ENCODE measurements at places on chromosomes 16 and 17.
A peak's percentile ranks its signal among the peaks of the same experiment; 100 is the strongest.

- DNase-seq: no peak
Observed at GRCh38 chr17:3511852-3512504, 36.2 kb downstream of the ASPA start.

DNA sequence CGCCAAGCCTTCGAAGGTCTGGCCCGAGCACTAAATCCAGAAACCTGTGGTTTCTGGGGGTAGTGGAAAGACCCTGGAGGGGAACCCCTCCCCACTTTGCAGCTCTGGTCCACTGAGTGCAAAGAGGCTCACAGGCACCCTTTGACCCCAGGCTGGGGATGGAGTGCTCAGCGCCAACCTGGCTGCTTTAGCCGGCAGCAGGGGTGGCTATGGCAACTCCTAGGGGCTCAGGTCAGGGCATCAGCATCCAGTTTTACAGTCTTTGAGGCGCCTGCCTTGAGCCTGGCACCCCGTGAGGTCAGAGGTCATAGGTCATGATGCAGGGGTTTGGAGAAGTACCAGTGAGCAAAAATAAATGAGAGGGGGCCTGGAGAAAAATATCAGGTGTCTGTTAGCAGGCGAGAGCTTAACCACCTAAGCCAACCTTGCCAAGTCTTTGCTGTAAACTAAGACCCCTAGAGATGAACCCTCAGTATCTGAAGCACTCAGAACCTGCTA, 17.9 kb downstream of the CA7 start:
- DNase-seq: no peak

DNA sequence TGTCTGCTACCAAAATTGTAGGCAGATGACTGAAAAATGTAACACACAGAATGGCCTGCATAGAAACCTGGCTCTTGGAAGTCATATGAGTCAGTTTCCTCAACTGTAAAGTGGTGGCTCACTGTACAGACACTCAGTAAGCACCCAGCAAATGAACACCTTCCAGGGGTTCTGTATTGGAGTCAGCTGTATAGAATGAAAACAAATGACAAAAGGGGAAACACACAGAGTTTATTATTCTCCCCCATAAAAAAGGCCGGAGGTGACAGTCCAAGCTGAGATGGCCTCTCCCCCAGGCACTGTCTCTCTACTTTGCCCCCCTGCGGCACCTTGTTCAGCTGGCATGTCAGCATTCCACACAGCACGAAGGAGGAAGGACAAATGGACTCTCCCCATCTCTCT, 6.2 kb upstream of the MEOX1 start:
- no peak for DNase-seq

- DNase-seq: no peak
Observed at GRCh38 chr17:78819402-78819801, 21.2 kb downstream of the USP36 start.

DNA sequence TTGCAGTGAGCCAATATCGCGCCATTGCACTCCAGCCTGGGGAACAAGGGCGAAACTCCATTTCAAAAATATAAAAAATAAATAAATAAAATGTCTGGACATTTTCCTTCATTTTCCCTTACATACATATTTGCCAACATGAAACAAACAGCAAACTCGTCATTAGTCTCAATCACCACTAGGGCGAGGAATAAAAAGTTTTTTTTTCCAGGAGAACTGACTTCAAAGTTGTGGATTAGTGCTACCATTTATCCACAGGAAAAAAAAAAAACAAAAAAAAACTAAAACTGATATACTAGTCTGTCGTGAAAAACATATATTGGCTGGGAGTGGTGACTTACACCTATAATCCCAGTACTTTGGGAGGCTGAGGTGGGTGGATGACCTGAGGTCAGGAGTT, 77.0 kb upstream of the MTMR4 start:
- DNase-seq: no peak

- no peak for DNase-seq
Observed at GRCh38 chr16:77596261-77596660, 126.1 kb upstream of the NUDT7 start.

DNA sequence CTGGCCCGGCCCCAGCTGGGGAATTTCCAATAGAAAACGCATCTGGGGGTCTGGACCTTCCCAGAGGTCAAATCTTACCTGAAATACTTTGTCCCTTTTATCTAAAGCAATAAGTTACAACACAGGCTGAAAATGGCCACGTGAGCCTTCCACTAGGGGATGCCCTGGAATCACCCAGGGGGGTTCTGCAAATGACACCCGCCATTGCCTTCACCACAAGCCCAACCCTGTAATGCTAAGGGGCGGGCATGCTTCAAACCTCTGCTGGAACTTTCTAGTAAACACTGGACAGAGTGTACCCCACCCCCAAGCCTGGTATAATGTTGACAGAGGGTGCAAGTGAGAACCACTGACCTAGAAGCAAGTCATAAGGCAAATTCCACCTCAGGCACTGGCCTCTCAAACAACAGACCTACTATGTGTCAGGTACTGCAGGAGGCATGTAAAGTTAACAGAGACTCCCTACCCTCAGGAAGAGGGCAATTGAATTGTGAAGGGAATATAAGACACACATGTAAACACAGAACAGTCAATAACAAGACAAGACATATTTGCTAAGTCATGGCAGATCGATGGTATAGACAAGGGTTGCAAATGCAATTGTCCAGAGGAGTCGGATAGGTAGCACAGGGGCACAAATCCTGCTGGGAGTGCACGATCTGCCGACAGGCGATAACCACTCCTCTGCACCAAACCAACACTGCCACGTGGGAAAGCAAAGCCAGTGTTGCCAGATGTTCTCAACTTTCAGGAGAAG, 59.0 kb downstream of the ARHGAP17 start:
- DNase-seq: no peak

DNA sequence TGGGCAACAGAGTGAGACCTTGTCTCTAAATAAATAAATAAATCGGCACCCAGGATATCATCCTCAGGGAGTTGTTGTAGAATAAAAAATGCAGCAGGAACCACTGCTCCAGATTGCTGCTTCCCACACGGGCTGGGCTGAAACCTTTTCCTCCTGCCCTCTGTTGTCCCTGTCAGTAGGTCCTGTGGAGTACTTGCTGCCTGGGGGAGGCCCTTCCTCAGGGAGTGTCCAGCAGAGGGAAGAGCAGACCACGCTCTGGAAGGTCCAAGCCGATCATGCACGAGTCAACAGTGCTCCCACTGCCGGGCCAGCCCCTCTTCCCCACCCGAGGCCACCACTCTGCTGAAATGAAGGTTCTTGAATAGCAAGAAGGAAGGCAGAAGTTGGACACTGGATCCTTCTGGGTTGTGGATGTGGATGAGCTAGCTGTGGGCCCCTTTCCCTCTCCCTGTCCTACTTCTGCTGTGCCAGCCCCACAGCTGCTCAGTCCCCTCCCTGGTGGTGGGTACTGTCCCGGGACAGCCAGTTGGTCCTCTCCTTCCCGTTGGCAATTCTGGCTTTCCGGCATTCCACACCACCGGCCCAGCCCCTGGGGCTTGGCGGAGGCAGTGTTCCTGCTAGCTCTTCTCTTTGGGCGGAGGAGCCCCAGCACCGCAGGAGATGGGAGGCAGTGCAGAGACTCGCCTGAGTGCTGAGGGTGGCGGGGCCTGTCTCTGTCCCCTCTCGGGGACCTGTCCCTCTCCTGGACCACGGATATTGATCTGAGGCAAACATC, 10.8 kb downstream of the CDK5R1 start:
- DNase-seq: no peak

DNA sequence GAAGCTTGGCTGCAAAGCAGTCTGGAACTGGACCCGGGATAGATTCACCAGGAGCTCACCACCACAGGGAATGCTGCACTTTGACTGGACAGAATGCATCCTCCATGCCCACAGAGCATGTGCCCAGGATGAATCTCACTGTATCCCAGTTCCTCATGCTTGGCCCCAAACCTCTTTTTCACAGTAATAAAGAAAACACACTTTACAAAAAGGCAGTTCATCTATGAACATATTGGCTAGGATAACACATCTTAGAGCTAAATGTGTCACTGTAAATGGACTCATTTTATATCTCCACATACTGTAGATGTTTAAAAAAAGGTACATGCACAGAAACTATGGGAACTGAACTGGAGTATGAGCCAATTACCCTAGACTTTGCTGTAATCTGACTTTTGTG, 266.9 kb downstream of the TOX3 start:
- no peak for DNase-seq

DNA sequence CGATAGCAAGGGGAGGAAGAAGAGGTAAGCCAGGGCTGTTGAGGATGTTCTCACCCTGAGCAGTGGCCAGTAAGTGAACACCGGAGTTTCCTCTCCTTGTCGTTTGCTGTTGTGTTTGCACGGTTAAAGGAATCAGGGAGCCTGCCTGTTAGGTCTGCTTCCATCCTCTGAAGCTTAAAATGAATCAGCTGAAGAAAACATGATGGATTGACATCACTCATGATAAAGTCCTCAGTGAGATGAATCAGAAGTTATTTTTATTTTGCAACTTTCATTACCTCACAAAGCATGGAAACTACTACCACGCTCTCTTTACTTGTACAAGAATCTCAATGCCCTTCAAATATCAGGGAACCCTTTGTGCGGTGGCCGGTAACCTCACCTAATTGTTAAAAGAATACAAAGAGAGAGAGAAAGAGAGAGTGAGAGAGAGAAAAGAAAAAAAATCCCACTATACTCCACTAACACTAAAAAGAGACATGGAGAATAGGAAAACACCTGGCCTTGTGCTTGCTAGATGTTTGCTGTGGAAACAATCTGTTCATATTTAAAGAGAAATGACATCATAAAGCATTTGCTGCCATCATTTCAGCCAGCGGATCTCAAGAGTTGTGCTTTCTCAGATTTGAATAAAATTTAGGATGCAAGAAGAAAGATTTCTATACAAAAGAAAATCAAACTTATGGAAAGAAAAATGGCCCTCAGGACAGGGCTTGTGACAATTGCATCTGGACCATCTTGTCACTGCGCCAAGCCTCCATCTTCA, 441.6 kb upstream of the SALL1 start:
- no peak for DNase-seq

DNA sequence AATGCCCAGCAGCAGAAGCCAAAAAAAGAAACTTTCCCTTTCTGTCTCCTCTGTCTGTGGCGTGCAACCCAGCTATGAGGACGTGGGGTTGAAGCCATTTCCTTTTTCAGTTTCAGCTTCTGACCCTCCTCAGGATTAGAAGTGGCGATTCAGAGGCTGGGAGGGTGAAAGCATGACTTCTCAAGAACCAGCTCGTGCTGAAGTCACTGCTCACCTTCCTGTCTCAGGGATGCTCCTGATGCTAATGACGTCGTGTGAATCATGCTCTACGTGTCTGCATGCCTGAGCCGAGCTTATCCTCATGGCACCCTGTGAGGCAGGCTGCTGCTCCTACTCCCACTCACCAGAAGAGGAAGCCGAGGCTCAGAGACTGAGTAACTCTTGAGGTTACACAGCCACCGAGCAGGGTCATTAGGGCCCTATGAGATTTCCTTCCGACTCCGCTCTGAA, 5.7 kb upstream of the LPO start:
- DNase-seq: peak; percentile 5

- no peak for DNase-seq
Observed at GRCh38 chr17:41421116-41421515, 3.3 kb downstream of the KRT37 start.

GRCh38 chr17:52721910-52722309, 563.4 kb upstream of the CA10 start:
- no peak for DNase-seq

DNA sequence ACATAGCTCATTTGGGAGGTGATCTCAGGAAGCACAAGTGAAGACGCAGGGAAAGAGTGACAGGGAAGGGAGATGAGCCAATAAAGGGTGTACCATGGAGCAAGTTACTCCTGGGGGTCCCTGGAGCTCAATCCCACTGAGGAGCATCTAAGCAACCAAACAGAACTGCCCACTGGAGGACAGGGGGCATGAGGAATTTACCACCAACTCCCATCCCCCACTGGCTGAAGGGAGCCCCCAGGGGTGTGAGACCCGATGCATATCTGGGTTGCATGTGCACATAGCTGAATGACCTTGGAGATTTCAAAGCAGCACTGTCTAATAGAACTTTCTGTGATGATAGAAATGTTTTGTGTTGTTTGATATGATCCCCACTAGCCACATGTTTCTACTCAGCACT, 29.6 kb downstream of the C16orf82 start:
- DNase-seq: no peak

DNA sequence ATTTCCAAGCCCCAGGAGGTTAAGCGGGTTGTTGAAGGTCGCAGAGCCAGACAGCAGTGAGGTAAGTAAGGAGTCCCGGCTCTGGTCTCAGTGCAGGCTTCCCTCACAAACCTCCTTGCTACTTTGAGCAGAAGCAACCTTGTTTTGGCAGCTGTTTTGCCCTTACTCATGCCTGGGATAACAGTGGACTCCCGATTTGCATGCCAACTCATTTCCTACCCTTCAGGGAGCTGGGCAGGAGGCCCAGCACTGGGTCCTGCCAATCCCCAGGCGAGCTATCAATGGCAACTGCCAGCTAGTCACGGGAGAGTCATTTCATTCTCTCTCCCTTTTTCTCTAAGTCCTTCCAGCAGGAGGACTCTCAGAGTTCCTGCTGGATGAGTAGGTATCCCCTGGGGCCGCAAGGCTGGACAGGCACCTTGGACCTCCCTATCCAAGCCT, 72.0 kb upstream of the KSR1 start:
- DNase-seq: no peak

DNA sequence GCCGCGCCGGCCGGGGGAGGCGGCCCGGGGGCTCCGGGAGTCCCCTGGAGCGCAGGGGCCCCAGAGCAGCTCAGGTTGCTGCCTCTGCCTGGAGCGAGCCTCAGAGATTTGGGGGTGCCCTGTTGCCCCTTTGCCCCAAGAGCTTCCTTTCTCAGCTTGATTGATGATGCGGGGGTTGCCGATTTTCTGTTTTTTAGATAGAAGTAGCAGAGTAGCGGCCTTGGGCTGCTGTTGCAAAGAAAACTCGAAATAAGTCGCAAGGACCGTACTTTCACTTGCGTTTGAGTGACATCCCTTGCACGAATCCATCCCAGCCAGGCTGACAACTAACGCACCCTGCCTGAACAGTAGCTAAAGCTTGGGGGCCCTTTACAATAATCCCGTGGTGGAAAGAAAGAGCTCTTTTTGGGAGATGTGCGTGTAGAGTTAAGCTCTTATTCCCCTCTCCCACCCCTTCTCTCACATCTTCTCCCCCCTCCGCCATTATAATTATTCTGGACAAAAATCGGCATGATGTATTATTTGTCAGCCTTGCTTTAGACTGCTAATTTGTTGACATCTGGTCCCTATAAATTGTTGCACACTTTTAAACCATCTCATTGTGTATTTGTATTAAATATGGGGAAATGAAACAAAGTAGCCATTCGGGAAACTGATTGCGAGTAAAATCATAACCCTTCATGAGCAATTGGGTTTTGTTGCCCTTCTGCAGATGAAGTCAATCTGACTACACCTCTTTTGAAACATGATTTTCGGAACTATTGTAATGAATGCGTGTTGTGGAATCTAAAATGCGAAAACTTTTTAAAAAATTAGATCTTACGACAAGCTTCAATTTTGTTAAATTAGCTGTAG, 873 bp downstream of the USP10 start:
- no peak for DNase-seq

All from NCI-H146 (cell line).